Cardiac atrium fibroblast (primary cell): ENCODE measurements at places on chromosomes 1 and 21. TPM values are rescaled to one million over a fixed set of nuclear protein-coding genes. Genes with fewer than 3 reads are reported as not detected.

Gene ETV3L
- not detected in 2 replicates for total RNA-seq

Gene AMY1A
- not detected in 2 replicates for total RNA-seq

Gene GIPC2
- 0.18 and 0.97 TPM in 2 replicates for total RNA-seq

Gene TTC39A
- not detected in 2 replicates for total RNA-seq

Gene SHE
- total RNA-seq: 0.97 and 4.3 TPM in 2 replicates

Gene IPP
- 7.9 and 8.9 TPM in 2 replicates for total RNA-seq

Gene PEF1
- 59.2 and 64.5 TPM in 2 replicates for total RNA-seq

Gene LCE1E
- not detected in 2 replicates for total RNA-seq

Gene HRNR
- total RNA-seq: not detected in 2 replicates

Gene OR2M7
- total RNA-seq: not detected in 2 replicates

Gene TRNP1
- total RNA-seq: 52.8 and 116 TPM in 2 replicates

Gene TMED5
- 59.0 and 64.8 TPM in 2 replicates for total RNA-seq

Gene AGMAT
- total RNA-seq: 0.16 and 0.36 TPM in 2 replicates

Gene FCN3
- total RNA-seq: 0.49 TPM in 1 of 2 replicates, not detected in the other

Gene DYRK3
- total RNA-seq: 6.9 and 16.4 TPM in 2 replicates
